Adrenal gland (tissue), 19 donors: ENCODE measurements at places on chromosomes 11 and 22.

DNA sequence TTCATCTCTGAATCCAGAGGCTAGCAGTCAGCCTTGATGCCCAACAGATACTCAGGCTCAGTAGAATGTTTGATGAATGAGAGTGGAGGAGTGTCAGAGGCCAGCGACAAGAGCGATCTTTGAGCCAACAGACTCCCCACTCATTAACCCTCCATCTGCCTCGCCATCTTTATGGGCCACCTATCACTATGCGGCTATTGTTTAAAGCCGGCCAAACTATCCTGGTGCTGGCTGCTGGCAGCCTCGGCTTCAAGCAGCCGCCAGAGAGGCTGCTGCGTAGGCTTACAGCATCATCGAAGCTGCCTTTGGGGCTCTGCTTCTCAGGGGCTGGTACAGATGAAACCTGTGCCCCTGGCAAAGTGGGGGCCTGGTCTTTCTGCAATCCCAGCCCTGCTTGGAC lies 525.6 kb downstream of the INSC start:
- no peak overlapping the region for H3K4me3 ChIP-seq
- no peaks in the 10 kb centered on the region for H3K36me3 ChIP-seq
- DNase-seq: no peak
- H3K4me1 ChIP-seq: no peaks in the 10 kb centered on the region
- no peak overlapping the region for H3K27ac ChIP-seq
- H3K27me3 ChIP-seq: no peaks in the 10 kb centered on the region

DNA sequence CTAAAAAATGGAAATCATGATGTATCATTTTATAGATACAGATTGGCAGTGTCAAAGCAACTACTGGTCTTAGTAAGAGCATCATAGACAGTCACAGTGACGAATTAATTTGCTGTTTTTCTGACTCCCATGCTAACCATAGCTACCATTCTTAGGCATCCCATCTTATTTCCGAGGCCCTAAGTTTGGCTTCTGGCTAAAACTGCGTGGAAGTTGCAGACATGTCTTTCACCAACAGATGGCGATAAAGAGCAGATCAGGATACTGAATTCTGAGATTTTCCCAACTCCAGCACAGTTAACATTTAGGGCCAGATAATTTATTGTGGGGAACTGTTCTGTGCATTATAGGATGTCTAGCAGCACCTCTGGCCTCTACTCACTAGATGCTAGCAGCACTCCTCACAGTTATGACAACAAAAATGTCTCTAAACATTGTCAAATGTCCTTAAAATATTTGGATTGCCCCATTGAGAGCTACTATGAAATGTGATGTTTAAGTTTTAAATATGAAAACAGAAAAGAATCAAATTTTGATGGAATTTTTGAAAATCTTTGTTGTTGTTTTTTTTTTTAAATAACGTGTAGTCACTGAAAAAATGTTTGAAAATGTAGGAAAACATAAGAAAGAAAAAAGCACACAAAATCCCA lies 16.3 kb downstream of the OR2AG2 start:
- no peak for DNase-seq
- H3K36me3 ChIP-seq: no peaks in the 10 kb centered on the region
- no peaks in the 10 kb centered on the region for H3K4me1 ChIP-seq
- no peak overlapping the region for H3K27ac ChIP-seq

DNA sequence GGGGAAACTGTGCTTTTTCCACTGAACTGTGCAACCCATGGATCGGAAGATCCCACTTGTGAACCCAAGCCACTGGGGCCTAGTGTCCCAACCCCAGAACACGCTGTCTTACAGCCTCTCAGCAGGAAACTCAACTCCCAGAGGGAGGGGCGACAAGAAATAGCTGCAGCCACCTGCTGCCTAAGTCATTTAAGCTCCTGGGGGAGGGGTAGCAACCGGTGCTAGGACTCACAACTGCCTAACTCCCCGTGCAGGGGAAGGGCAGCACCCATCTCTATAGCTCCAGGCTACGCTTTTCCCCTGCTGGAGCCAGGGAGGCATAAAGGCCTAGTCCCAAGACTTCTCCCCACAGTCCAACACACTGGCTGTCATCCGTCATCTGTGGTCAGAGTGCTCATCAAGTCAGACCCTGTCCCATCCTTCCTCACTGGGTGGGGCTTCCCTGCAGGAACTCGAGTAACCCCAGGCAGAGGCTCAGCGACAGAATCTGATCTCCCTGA lies 363.0 kb downstream of the LUZP2 start:
- H3K36me3 ChIP-seq: no peaks in the 10 kb centered on the region
- no peak overlapping the region for H3K4me3 ChIP-seq
- no peak overlapping the region for H3K27ac ChIP-seq
- H3K27me3 ChIP-seq: no peaks in the 10 kb centered on the region
- no peak for DNase-seq

GRCh38 chr11:3219281-3219892 lies 774 bp upstream of the MRGPRG start:
- no peak overlapping the region for H3K4me3 ChIP-seq
- H3K36me3 ChIP-seq: no peaks in the 10 kb centered on the region
- no peak overlapping the region for H3K27ac ChIP-seq
- peak; percentile 7 for DNase-seq
- no peaks in the 10 kb centered on the region for H3K4me1 ChIP-seq
- H3K27me3 ChIP-seq: peaks cover 15% of the 10 kb centered on the region

- H3K27me3 ChIP-seq: peaks cover 6% of the 10 kb centered on the region
- no peak for DNase-seq
- no peak overlapping the region for H3K27ac ChIP-seq
- H3K4me3 ChIP-seq: no peak overlapping the region
- no peaks in the 10 kb centered on the region for H3K36me3 ChIP-seq
These were observed 10.0 kb downstream of the IGSF9B start for GRCh38 chr11:133946541-133947318.

GRCh38 chr22:46147061-46147460 lies 3.3 kb upstream of the PPARA start:
- no peak overlapping the region for H3K4me3 ChIP-seq
- peaks cover 13% of the 10 kb centered on the region for H3K4me1 ChIP-seq
- H3K27me3 ChIP-seq: no peaks in the 10 kb centered on the region
- DNase-seq: peak; percentile 23
- H3K27ac ChIP-seq: no peak overlapping the region

- no peak overlapping the region for H3K4me3 ChIP-seq
- H3K27ac ChIP-seq: no peak overlapping the region
- no peaks in the 10 kb centered on the region for H3K27me3 ChIP-seq
- DNase-seq: no peak
- H3K36me3 ChIP-seq: no peaks in the 10 kb centered on the region
These were observed 19.3 kb upstream of the IL10RA start for GRCh38 chr11:117966908-117967307.

- H3K4me1 ChIP-seq: no peaks in the 10 kb centered on the region
- H3K27me3 ChIP-seq: no peaks in the 10 kb centered on the region
- no peak for DNase-seq
- no peaks in the 10 kb centered on the region for H3K36me3 ChIP-seq
- H3K4me3 ChIP-seq: no peak overlapping the region
- no peak overlapping the region for H3K27ac ChIP-seq
These were observed 399.5 kb downstream of the BUD13 start for GRCh38 chr11:116373104-116373944.
